Fibroblast of skin of left biceps (primary cell): ENCODE measurements at places on chromosomes 7 and 10.

GRCh38 chr10:91197127-91197526 is 23.3 kb upstream of the PCGF5 start:
- DNase-seq = no peak

DNA sequence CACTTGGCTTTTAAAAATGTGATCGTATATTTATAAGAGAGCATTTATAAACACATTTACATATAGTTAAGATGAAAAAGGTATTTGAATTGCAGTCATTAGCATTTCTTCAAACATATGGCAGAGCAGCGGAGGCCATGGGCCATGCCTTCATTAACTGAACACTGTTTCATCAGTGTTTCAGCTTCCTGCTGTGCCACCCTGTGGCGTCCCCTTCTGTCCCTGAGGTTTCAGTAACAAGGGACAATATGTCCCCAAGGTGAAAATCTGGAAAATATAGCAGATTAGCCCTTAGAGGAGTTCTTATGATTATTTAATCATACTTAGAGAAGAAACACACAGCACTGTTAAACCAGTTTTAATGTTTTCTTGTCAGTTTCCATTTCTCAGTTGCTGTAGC is 577.8 kb downstream of the ETV1 start:
- DNase-seq = no peak

DNA sequence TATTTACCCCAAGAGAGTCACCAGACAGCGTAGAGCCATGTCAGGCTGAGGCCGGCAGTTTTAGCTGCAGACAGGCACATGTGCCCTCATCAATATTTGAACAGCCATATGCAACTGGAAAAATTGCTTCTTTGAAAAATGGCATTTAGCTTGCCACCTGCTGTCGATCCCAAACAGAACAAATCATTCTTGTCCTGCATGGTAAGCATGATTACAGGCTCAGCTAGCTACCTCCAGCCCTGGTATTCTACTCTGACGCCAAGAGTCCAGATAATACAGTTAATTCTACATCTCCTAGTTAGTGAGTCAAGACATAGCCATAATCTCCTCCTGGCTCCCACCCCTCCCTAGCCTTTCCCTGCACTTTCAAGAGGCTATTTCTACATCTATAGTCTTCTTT is 7.7 kb downstream of the CREB3L2 start:
- no peak for DNase-seq

DNA sequence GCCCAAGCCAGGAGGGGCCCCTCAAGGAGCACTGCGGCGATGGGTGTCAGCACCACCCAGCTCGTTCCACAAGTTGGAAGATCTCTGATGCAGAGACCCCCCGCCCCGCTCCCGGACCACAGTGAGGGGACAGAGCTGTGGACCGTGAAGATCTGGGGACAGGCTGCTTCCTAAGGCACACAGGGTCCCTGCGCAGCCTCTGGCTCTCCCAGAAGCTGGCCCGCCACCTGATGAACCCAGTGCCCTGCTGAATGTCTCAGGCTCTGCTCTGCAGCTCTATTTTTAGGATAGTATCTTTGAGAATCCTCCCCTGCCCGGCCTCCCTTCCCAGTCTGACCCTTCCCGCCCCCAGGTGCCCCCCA is 29.7 kb downstream of the GBX1 start:
- DNase-seq = no peak

DNA sequence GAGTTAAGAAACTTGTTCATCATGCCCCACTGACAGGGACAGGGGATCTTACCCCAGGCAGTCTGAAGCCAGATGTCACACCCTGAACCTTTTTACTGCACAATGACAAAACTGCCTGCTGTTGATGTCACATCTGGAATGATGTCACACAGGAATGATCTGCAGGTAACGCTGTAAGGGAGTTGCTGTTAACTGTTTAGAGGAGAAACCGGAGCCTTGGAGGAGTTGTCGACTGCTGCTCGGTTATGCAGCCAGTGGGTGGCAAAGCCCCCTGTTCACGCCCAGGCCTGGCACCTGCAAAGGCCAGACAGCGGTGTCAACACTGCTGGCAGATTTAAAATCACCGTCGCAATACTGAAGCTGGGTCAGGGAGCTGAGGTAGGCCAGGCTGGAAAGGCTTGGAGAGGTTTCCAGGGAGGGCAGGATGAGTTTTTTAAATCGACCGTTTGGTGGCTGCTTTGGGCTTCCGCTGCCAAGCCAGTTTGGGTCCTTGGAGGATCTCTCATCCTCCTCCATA is 10.0 kb upstream of the SLIT1 start:
- no peak for DNase-seq

DNA sequence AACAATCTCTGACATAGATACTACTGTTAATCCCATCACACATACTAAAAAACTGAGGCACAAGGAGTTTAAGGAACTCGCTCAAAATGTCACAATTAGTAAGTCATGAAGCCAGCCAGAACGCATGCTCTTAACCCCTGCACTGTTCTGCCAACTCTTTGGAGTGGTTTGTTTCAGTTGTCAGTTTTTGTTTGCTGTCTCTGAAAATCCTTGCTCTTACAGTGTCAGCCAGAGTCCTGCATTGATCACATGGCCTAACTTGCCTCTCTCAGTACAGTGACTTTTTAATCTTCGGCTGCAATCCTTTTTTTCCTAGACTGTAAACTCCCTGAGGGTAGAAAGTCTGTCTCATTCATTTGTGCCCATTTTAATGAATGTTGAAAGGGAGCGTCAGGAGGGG is 753.8 kb downstream of the AUTS2 start:
- DNase-seq = no peak

GRCh38 chr7:71543396-71543795 is 411.5 kb downstream of the GALNT17 start:
- DNase-seq = no peak

DNA sequence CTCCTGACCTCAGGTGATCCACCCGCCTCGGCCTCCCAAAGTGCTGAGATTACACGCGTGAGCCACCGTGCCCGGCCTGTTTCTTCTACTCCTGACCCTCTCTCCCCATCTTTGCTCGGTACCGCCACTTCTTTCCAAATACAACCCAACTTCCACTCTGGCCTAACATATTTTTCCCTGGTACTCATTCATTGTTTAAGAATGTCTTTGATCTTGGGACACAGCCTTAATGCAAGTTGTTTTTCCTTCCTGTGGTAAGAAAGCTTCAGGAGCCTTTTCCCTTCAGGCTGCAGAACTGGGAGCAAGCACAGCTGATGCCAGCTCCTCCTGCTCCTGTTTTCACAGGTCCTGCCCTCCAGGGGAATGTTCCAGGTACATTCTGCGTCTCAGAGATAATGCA is 13.7 kb downstream of the CALML3 start:
- no peak for DNase-seq

- no peak for DNase-seq
Measured at GRCh38 chr7:80905334-80905733, 13.5 kb downstream of the SEMA3C start.

DNA sequence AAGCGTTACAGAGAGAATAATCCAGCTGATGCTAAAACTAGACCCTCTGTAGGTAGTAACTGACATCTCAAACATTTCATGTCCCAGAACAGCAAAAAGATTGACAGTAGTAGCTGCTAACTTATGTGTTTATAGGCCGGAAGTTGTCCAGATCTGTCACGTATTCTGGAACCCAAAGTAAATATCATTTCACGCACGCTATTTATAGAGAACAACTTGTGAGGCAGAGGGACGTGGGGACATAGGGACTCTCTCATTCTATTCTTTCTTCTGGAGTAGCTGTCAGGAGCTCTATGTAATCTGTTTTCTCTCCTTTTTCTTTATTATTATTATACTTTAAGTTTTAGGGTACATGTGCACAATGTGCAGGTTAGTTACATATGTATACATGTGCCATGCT is 22.3 kb downstream of the AGK start:
- DNase-seq = no peak

DNA sequence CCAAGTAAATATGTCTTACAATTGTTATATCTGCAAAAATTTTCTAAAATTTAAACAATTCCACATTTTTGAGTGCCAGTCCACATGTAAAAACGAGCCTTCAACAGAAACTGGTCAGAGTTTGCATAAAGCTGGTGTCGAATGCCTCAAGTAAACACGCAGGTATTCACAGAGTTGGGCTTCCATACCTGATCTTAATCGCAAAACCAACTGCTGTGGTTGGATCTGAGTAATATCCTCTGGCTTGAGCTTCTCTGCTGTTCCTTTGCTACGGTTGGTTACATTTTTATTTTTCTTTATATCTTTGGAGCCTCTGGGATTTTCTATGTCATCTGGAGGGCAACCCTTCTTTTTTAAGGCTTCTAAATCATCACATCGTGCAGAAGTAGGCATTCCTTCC is 28.4 kb downstream of the ITGB1 start:
- DNase-seq = no peak

DNA sequence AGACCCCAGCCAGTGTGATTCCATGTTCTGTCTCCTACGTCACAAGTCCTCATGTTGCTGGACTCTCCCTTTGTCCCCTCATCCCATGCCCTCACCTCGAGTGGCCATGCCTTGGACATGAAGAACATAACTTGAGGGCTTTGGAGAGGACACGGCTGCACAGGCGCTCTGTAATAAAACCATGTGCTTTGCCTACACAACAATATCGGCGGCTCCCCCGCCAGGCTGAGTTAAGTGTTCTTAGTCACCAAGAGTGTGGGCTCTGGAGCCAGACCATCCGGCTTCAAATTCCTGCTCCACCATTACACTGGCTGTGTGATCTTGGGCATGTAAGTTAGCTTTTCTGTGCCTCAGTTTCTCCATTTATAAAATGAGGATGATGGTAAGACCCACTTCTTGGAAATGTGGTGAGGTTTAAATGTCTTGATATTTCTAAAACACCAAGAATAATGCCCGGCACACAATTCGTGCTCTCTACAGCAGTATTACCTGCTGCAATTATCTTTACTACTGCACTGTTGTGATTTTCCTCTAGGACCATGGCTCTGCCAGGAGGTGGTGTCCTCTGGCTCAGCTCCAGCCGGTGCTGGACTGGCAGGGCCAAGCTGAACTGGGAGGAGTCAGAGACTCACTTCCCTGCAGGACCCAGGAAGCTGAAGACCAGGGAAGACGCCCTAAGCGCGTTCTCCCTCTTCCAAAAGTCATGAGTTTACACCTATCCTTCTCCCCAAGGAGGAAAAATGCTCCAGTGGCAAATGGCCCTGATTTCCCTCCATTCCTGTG is 15.7 kb downstream of the SLIT1 start:
- no peak for DNase-seq

- DNase-seq = no peak
Measured at GRCh38 chr10:125132344-125132743, 28.0 kb downstream of the CTBP2 start.

- no peak for DNase-seq
Measured at GRCh38 chr10:126609566-126609965, 60.9 kb downstream of the C10orf90 start.

DNA sequence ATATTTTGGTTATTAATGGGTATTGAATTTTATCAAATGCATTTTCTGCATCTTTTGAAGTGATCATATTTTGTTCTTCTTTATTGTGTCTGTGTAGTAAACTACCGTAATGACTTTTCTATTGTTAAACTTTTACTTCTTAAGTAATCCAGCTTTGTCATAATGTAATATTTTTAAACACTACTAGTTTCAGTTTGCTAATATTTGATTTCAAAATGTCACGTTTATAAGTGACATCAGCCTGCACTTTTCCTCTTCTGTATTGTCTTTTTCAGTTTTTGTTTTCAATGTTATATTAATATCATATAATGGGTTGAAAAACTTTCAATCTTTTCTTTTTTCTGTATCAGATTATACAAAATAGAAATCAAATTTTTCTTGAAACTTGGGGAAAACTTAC is 71.6 kb upstream of the ANKRD1 start:
- no peak for DNase-seq

- no peak for DNase-seq
Measured at GRCh38 chr7:70587739-70588138, 544.2 kb upstream of the GALNT17 start.

DNA sequence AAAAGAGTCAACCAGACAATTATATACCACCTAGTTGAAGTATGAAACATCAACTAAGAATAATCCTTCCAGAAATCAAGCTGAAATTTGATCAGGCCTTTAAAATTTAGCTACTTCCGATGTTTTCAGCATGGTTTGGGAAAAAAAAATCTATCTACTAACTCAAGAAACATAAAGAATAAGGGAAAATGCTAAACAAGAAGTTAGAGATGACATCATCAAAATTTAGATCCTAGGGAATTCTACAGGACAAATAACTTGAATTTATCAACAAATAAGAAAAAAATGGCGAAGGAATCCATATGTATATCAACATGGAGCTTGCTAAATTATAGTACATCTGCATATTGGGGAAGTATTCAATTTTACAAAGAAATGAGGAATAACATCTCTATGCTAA is 36.3 kb downstream of the HYAL4 start:
- no peak for DNase-seq

- DNase-seq = no peak
Measured at GRCh38 chr7:93039786-93040185, 78.0 kb downstream of the SAMD9 start.

GRCh38 chr10:92923416-92923815 is 75.1 kb downstream of the EXOC6 start:
- DNase-seq = no peak

GRCh38 chr7:69823151-69823744 is 225.0 kb downstream of the AUTS2 start:
- no peak for DNase-seq

DNA sequence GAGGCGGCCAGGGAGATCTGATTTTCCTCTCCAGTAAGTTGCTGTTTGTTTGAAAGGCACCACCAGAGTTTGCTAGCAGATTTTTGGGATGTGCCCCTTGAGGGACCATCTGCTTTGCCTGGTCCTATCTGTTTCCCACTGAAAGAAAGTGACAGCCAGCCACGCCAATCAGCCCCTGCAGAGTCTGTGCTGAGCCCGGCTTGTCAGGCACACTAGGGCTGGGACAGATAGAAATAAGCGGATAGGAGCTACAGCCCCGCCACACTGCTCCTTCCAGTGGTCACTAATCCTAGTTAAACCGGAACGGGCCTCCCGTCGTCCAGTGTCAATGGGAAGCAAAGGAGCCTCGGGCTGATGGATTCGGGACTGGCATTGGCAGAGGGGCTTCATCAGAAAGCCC is 161.9 kb upstream of the PRR15 start:
- DNase-seq = no peak

GRCh38 chr7:112234147-112234546 is 27.7 kb downstream of the ZNF277 start:
- no peak for DNase-seq
